ENCODE measurements at places on chromosomes 6 and 20.

GRCh38 chr6:151330130-151330696, 61.1 kb downstream of the ZBTB2 start:
- peak; percentile 27 for DNase-seq

- DNase-seq, result no peak
Observed at GRCh38 chr20:3090565-3090964, 6.0 kb upstream of the AVP start.

DNA sequence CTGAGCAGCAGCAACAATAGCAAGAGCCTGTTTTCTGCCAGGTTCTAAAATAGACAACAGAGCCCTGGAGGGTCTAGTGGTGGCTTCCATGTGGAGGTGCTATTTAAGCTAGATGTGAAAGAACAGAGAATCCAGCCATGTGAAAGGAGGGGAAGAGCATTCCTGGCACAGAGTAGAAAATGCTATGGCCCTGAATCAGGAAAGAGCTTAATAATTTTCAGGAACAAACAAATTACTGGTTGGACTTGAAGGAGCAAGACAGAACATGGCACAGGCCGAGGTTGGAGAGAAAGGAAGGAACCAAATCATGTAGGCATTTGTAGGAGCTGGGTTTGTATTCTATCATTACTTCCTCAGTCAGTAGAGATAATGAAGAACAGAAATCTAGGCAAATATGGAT, 98.3 kb downstream of the AIG1 start:
- no peak for DNase-seq

DNA sequence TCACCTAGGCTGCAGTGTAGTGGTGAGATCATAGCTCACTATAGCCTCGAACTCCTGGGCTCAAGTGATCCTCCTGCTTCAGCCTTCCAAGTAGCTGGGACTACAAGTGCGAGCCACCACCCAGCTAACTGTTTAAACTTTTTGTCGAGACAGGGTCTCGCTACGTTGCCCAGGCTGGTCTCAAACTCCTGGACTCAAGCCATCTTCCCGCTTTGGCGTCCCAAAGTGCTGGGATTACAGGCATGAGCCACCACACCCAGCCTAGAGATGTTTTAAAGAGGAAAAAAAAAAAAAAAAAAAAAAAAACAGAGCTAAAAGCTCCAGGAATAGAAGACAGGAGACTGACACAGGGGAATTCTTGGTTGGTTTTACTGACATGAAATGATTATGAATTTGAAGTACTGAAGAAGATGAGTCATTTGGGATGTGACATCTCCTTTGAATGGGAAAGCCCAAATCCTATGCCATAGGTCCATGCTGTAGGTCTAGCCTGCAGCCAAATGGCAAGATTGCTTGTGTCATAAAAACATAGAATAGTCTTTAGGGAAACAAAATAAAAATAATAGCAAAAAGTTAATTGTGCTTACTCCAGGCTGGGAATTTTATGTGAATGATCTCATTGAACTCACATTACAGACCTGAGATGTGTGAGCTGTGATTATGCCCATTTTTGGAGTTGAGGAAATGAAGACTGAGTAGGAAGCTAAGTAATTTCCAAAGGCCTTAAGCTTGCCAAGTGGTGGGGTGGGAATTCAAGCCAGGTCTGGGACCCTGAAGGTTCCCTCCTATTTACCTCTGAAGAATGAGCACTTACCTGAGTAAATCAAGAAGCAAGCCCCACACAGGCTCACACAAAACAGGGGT, 24.3 kb upstream of the NHSL1 start:
- DNase-seq, result no peak

GRCh38 chr6:44100088-44100550, 27.1 kb downstream of the MRPL14 start:
- DNase-seq, result no peak

- DNase-seq, result peak; percentile 22
Observed at GRCh38 chr20:43558412-43559146, at the start of gene SGK2. TSS of gene SGK2 (plus strand) at chr20:43559027. CDS start at chr20:43566496, 7,469 bp downstream.

- DNase-seq, result no peak
Observed at GRCh38 chr20:57240581-57241362, 25.7 kb downstream of the BMP7 start.

GRCh38 chr6:69866351-69866769, at the start of gene COL19A1:
TSS of gene COL19A1 (plus strand) at chr6:69866556. CDS start at chr6:69879568, 13,012 bp downstream.
- no peak for DNase-seq

- no peak for DNase-seq
Observed at GRCh38 chr6:38169221-38169976, 349.9 kb downstream of the ZFAND3 start.

GRCh38 chr6:139165324-139165723, 30.4 kb downstream of the HECA start:
- no peak for DNase-seq

DNA sequence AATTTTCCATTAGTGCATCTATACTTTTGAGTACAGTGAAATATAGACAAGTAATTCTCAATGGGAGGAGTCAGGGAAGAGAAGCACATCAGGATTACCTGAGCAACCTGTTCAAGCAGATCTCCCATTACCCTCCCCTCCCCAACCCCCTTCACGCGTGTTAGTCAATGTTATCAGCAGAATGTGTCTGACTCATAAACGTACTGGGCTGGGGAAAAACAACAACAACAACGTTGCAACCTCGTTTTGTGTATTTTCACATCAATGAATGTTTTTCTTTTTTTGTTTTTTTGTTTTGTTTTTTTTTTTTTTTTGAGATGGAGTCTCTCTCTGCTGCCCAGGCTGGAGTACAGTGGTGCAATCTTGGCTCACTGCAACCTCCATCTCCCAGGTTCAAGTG, 287.0 kb upstream of the STXBP5 start:
- no peak for DNase-seq

- no peak for DNase-seq
Observed at GRCh38 chr6:157821342-157822033, 1.6 kb upstream of the SNX9 start.

DNA sequence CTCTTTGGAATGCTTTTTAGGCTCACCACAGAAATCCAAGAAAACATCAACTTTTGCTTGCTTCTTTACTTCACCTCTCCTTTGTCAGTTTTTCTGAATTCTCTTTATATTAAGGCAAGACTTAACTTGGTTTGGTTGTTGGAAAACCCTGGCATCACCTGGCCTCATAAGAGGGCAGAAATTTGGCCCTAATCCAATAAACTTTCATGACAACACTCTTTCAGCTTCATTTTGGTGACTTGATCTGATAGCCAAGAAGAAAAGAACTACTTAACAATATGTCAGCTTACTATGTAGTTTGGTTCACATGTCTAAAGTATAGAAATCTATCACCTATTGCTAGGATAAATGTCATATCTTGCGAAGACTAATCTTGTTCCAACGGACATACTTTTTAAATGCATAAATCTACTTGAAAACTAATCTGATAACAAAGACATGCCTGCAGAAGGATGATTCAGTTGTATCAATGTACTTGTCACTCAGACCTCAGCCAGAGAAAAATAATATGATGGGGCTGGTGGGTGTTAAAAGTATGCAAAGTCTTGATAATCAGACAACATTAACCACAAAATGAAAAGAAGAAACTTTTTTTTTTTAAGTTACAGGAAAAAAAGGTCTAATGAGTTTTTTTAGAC, 19.3 kb upstream of the HBS1L start:
- no peak for DNase-seq

DNA sequence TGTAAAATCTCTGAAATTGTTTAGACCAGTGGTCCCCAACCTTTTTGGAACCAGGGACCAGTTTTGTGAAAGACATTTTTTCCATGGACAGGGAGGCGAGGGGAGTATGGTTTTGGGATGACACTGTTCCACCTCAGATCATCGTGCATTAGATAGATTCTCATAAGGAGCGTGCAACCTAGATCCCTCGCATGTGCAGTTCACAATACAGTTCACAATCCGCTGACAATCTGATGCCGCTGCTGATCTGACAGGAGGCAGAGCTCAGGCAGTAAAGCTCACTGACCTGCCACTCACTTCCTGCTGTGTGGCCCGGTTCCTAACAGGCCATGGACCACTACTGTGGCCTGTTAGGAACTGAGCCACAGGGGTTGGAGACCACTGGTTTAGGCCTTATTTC, 115.2 kb downstream of the EPM2A start:
- no peak for DNase-seq

DNA sequence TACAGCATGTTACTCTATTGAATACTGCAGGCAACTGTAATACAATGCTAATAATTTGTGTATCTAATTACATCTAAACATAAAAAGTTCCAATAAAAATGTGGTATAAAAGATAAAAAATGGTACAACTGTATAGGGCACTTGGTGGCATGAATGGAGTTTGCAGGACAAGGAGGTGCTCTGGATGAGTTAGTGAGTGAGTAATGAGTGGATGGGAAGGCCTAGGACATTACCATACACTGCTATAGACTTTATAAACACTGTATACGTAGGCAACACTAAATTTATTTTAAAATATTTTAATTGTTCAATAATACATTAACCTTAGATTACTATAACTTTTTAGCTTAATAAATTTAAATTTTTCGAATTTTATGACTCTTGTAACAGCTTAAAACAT, 579.6 kb upstream of the MAN1A1 start:
- DNase-seq, result no peak

DNA sequence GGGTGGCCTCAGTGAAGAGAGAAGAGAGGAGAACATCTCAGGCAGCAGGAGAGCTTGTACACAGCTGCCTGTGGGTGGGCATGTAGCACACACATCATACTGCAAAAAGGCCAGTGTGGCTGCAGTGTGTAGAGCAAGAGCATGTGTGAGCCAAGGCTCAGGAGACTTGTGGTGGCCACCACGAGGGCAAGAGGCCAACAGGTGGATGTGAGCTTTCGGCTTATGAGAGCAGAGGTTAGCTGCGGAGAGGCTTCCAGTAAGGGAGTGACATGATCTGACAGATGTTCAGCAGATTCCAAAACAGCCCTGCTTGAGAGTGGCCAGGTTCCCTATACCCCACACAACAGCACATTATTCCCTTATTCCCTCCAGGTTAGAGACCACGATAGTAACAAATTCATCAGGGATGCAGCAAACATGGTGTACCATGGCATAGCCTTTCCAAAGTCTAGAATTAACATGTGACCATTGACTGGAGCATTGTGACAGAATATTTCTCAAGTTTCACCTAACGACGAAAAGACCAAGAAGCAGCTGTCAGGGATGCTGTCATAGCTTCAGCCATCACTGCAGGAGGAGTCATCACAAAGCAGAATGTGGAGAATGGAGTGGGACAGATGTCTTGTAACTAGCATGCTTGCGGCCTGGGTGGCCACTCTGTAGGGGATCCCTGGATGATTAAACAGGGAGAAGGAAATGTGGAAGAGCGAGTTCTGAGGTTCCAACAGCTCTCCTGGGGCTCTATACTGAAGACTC, 23.1 kb downstream of the HM13 start:
- no peak for DNase-seq

DNA sequence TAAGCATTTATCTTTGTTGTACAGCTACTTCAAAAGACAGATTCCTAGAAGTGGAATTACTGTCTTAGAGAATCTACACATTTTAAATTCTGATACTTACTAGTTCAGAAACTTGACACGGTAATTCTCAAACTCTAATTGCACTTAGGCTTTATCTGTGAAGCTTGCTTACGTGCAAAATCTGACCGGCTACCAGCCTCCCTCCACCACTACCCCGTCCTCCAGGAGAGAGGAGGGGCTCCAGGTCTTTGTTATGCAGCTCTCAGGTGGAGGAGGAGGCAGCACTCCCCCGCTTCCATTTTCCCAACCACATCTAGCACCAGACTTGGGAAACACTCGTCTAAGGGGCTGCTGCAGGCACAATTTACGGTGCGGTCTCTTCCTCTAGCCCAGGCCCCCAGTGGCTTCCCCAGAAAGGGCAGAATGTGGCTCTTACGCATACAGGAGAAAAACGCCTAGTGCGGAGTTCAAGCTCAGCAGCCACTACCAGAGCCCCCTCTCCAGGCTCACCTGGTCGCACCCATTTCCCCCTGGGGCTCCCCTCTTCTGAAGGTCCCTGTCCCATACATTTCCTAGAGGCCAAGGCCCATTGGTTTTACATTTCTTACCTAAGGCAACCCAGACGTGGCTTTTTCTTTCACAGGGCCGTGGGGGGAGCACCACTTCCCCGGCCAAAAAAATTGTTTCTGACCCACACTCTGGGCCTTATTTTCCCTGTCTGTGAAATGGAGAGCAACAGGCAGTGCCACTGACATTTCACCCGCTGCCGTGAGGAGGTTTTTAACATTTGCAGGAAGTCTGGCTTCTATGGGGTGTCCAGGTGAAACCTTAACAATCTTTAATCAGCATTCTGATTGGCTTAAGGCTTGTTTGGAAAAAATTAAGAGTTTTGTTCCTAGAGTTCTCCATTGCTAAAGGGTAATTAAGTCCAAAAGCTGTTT, 1.6 kb upstream of the TGIF2 start:
- DNase-seq, result no peak

DNA sequence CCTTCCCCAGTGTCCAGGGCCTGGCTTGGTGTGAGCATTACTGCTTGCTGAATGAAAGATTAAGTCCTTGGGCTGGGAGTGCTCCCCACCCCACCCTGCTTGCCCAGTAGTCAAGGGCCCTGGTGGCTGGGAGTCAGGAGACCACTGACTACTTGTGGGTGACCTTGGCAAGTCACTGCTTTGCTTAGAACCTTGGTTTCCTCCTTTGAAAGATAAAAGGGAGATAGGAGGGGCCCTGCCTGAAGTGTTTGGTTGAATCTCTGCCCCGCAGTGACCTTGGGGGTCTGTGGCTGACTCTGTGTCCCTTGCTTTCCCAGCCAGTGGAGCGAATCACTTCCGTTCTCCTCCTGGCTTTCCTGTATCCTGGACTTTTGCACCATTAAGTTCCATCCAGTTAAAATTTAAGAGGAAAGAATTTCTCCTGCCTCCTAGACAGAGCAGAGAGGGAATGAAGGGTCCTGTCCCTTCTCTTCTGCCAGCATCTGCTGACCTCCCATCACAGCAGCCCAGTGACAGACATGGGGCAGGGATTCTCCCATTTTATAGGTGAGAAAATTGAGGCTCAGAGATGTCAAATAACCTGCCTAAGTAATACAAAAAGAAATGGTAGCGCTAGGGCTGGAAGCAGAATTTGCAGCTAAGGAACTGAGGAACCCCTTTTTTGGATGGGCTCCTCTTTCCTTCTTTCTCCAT, 3.5 kb upstream of the EPB41L1 start:
- no peak for DNase-seq

- no peak for DNase-seq
Observed at GRCh38 chr6:163427498-163428254, 13.2 kb downstream of the QKI start.

DNA sequence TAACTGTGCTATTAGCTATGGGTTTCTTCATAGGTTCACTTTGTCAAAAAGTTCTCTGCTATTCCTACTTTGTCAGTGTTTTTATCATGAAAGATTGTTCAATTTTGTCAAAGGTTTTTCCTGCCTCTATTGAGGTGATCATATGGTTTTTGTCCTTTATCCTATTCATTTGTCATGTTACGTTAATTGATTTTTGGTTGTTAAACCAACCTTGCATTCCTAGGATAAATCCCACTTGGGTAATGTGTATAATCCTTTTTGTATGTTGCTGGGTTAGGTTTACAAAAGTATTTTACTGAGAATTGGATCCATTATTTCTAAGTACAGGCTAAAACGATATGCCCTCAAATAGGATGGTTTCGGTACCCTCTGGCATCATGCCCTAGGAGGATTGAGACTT, 5.0 kb downstream of the PHACTR2 start:
- no peak for DNase-seq

- no peak for DNase-seq
Observed at GRCh38 chr6:166538297-166539010, 48.0 kb downstream of the RAMACL start.

Measured in non-pigmented ciliary epithelial cell (primary cell).